ENCODE measurements at places on chromosomes 4 and X.

- no peak for DNase-seq
Measured at GRCh38 chr4:107578321-107578720, 141.7 kb downstream of the PAPSS1 start.

DNA sequence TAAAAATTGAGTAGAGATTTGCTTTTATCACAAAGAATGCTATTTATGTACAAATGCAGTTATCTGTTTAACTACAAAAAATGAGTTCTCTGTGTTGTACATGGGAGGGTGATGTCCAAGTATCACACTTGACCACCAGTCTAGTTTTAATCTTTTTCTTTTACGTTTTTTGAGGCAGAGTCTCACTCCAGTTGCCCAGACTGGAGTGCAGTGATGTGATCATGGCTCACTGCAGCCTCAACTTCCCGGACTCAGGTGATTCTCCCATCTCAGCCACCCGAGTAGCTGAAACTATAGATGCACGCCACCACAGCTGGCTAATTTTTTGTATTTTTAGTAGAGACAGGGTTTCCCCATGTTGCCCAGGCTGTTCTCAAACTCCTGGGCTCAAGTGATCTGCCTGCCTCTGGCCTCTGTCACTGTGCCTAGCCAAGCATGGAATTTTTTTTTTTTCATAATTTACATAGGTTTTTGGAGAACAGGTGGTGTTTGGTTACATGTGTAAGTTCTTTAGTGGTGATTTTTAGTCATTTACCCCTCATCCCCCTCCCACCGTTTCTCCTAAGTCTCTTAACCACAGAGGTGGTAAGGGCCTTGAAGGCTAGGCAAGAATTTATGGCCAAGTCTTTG lies 47.9 kb upstream of the RPA4 start:
- DNase-seq: no peak

- no peak for DNase-seq
Measured at GRCh38 chr4:183909801-183910200, 4.7 kb downstream of the STOX2 start.

GRCh38 chr4:26943391-26943790 lies 82.8 kb downstream of the STIM2 start:
- DNase-seq: no peak

DNA sequence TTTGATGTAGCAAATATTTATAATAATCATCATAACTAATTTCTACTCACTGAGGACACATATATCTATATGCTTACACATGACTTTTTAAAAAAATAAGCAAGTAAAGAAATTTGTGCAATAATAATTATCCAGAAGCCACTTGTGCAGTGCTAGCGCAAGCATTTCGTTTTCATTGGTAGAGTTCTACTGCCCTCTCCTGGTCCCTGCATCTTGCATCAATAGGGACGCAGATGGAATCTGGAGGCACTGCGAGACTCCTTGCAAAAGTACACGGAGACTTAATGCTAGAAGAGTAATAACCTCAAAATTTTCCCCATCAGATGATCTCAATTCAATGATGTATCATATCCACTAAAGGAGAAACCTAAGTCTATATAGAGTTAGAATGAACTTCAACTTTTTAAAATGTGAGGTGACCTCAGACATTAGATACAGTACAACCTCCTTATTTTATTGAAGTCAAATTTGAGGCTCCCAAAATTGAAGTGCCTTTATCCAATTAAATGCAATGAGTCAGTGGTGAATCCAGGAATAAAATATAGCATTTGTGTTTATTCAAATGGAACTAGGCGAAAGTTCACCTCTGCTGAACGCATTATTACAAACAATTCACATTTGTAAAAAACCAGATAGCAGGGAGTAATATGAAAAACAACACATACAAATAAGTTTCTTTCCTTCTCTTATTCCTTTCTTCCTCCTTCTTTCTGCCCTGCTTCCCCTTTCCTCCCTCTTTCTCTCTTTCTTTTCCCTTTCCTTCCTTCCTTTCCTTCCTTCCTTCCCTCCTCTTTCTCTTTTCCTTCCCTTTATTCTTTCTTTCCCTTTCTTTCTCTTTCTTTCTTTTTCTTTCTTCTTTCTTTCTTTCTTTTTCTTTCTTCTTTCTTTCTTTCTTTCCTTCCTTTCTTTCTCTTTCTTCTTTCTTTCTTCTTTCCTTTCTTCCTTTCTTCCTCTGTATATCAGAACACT lies 450.0 kb downstream of the ANKRD50 start:
- peak; percentile 47 for DNase-seq

DNA sequence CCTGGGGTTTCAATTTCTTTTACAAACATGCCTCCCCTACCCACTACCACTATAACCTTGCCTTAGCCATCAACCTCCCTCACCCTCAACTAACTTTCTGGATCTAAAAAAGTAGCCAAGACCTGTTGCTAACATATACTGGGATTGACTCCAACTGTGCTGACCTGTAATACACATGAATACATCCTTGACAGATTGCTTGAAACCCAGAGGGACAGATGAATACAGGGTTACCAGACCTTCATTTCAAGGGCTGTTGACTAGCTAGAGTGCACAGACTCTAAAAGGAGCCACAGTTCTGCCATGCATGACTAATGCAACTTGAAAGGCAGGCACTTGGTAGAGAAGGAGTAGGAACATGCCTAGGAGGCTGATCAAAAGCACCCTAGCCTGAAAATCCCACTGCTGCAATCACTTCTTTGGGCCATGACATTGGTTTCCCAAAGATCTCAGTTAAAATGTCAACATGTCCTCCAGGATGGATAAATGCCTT lies 121.0 kb downstream of the PCDH19 start:
- DNase-seq: no peak

GRCh38 chr4:38820329-38821061 lies 15.9 kb upstream of the TLR1 start:
- DNase-seq: no peak

- peak; percentile 38 for DNase-seq
Measured at GRCh38 chrX:153469811-153470410, 465 bp downstream of the HAUS7 start.

GRCh38 chr4:155881555-155881954 lies 15.5 kb upstream of the ASIC5 start:
- no peak for DNase-seq

DNA sequence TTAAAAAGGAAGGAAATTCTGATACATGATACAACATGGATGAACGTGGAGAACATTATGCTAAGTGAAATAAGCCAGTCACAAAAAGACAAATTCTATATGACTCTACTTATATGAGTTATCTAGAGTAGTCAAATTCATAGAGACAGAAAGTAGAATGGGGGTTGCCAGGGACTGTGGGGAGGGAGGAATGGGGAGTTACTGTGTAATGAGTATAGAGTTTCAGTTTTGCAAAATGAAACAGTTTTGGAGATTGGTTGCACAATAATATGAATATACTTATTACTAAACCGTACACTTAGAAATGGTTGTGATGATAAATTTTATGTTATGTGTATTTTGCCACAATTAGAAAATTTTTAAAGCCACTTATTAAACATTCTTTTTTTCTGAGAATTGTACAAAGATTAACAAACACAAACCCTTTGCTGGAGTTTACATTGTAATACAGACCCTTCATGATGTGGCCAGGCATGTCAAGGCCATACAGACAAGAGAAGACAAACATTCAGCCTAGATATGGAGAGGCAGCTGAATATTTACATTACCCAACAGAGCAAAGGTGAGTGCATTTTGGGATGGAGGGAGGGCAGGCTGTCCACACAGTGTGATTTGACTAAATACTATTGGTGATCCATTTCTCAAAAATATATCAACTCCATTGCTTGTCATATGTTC lies 21.2 kb upstream of the GPC3 start:
- no peak for DNase-seq

- no peak for DNase-seq
Measured at GRCh38 chr4:186307916-186308315, 41.9 kb downstream of the F11 start.

GRCh38 chr4:82811392-82811791 lies 12.8 kb upstream of the SCD5 start:
- no peak for DNase-seq

DNA sequence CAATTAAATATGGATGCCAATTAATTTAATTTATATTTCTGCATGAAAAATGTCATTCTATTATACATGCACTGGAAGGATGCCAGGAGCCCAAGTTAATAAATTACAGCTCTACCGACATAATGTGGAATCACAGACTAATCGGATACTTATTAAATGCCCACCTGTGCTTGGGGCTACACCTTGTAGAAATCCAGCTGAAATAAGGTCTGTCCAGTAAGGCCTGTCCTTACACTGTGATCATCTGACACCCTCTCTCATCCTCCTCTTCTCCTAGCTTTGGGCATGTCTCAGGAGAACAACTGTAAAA lies 6.0 kb upstream of the SHISA3 start:
- no peak for DNase-seq

DNA sequence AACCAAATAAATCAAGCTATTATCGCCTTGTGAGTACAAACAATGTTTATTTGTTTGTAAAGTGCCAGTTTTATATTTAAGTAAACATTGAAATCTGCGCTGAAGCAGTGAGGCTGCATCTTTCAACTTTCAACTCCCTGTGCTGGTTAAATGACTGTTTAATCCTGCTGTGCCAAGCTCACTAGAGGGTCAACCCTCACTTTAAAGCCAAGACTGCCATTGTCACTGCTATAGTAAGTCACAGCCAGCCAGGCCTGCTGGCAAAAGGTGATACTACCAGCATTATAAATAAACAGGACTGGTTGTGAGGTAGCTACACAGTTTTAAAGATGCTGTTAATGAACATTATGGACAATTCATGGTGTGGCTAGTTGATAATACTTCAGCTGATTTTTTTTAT lies 34.6 kb downstream of the EFHC2 start:
- no peak for DNase-seq

DNA sequence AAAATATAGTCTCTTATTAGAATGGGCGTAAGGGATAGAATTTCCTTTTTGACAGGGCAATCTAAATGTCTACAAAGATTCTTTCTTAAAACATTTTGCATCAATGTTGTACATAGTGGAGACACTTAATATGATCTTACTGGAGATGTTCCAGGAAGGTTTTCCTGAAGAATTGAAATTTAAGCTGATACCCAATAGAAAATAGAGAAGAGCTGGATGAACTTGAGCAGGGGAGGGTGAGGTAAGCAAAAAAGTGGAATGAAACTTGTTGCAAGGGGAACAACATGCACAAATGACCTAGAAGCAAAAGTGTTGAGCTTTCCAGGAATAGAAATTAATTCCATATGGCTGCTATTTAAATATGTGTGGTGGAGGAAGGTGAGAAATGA lies 19.7 kb downstream of the SLAIN2 start:
- DNase-seq: no peak
